ENCODE measurements at places on chromosomes 7 and 10.

GRCh38 chr10:132551093-132551807 is 13.7 kb downstream of the INPP5A start:
- DNase-seq: no peak

- no peak for DNase-seq
Observed at GRCh38 chr10:3631701-3632330, 153.2 kb downstream of the KLF6 start.

GRCh38 chr7:113033959-113034358 is 52.7 kb downstream of the GPR85 start:
- DNase-seq: no peak

- no peak for DNase-seq
Observed at GRCh38 chr7:99137411-99138180, 6.3 kb downstream of the SMURF1 start.

Data from CD4-positive, alpha-beta T cell treated with Interleukin-4 for 4 hours (primary cell).